ENCODE measurements at places on chromosomes 6 and 20.
A peak's percentile ranks its signal among the peaks of the same experiment; 100 is the strongest.

DNA sequence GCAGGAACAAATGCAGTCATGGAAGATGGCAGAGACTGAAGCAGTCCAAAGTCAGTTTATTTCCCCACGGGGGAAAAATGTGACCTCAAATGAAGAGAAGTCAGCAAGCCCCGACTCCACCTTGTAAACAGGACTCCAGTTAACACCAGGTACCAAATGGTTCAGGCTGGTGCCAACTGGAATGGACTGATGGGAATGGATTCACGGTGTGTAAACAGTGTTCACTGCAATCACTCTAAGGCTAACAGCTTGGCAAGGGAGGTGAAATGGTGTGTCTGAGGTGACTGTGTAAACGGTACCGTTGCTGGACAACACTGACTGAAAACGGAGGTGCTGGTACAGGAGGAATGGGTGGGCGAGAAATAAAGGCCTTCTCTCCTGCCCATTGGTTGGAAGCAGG lies 12.0 kb downstream of the PLAGL2 start:
- DNase-seq: no peak

DNA sequence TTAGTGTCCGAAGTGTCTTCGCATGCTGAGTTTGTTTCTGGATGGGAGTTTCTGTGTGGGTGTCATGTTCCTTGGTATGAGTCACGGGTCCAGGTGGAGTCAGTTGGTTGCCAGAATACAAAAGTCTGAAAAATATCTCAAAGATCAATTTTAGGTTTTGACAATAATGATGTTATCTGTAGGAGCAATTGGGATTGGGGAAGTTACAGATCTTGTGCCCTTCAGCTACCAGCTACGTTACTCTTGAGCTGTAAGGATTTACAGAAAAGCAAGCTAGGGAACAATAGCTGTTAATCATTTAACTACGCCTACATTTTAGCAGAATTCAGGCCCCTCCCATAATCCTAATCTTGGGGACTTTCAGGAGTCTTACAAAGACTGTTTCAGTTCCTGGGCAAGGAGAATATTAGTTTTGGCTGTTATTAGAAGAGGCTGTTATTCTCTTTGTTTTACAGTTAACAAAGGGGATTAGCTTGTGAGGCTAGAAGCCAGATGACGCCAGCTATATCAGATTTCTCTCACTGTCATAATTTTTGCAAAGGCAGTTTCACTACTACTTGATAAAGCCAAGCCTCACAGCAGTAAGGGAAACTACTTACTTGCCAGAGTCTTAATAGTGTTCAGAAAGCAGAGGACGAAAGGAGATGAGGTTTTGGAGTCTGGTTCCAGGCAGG lies 15.4 kb upstream of the SLC22A16 start:
- no peak for DNase-seq

- DNase-seq: no peak
Observed at GRCh38 chr20:47368301-47368700, 11.8 kb upstream of the ZMYND8 start.

DNA sequence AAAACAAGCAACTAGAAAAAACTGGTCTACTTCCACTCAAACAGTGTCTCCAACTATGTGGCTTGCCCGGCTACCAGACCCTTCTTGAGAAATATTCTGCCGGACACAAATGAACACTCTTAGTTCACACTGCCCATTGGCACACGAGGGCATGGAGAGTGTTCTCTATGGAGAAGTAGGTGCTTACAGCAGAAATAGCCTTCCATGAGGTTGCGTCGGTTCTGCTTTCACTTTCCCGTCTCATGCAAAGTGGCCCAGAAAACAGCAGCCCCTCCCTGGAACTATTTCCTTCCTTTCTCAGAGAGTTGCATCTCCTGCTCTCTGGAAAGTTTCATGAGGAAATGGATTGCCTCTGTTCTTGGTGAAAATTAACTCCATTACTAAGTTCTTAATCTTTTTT lies 9.5 kb upstream of the HLA-DOA start:
- no peak for DNase-seq

GRCh38 chr6:105510746-105511145 lies 107.9 kb upstream of the PREP start:
- DNase-seq: no peak

- DNase-seq: no peak
Observed at GRCh38 chr6:7468382-7469081, 72.9 kb upstream of the DSP start.

DNA sequence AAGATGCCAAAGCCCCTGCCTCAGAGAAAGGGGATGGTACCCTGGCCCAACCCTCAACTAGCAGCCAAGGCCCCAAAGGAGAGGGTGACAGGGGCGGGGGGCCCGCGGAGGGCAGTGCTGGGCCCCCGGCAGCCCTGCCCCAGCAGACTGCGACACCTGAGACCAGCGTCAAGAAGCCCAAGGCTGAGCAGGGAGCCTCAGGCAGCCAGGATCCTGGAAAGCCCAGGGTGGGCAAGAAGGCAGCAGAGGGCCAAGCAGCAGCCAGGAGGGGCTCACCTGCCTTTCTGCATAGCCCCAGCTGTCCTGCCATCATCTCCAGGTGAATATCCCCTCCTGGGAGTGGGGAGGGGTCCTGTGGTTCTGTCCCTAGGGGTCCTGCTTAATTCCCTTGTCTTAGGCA lies 1.1 kb downstream of the MYLK2 start:
- DNase-seq: no peak

- no peak for DNase-seq
Observed at GRCh38 chr6:112470376-112470775, 123.2 kb downstream of the RFPL4B start.

- no peak for DNase-seq
Observed at GRCh38 chr6:17871836-17872235, 115.6 kb downstream of the KIF13A start.

DNA sequence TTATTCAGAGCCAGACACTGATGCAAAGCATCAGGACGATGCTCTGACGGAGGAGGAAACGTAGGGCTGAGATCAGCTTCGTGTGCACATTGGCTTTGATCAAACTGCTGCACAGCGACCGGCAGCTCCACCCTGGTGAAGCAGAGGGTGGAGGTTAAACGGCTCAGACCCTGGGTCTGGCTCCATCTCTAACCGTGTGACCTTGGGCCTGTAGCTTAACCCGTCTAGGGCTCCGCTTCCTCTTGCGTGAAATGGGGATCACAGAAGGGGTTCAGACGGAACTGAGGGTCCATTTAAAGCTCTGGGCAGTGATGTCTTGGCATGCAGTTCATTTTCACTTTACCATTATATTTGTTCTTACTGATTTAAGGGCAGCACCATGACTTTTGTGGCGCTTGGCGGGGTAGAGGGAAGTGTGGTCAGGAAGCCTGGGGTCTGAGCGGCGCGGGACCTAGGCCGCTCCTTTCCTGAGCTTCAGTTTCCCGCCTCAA lies 644 bp downstream of the RBL1 start:
- DNase-seq: peak; percentile 35

- DNase-seq: no peak
Observed at GRCh38 chr6:130032758-130033340, 14.5 kb downstream of the L3MBTL3 start.

- no peak for DNase-seq
Observed at GRCh38 chr6:139325125-139325524, 33.3 kb upstream of the TXLNB start.

GRCh38 chr6:137700751-137701477 lies 166.1 kb upstream of the TNFAIP3 start:
- DNase-seq: no peak

- DNase-seq: peak; percentile 28
Observed at GRCh38 chr20:13996265-13996664, 949 bp downstream of the MACROD2 start.

DNA sequence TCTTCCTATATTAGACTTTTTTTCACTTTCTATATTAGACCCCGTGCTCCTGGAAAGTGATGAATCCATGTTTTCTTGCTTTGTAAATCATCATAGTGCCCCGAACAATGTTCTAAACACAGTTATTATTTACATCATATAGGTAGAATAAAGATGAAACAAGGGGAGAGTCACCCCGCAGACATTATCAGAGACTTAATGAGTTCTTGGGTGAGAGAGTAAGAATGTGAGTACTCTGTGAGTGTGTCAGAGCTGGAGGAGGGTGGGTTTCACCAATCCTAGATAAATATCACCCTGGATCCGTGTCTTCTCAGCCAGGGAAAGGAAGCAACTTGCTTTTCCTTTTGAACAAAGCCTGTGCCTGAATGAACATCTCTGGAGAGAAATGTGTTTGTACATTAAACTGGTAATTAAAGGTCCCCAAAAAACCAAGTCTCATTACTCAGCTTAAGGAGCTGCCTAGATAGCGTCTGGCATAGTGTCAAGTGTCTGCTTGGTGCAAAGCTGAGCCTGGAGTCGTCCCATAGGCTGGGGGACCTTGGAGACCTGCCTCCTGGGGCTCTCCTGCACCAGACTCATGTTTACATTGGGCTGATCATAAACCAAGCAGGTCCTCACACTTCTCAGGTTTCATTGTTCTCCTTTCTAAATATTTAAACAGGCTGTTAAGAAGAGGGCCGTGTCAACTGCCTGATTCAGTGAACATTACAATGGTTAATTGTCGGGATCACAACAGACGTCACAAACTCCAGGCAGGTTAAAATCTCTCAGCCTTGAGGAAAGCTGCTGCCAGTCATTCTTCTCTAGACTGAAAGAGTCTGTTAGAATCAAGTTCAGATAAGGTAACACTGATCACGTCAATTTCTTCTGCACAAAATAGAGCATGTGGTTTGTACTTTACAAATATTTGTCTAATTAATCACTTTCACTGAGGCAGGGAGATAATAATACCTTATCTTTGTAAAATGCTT lies 179.7 kb upstream of the MYLIP start:
- peak; percentile 74 for DNase-seq

- DNase-seq: no peak
Observed at GRCh38 chr20:37416848-37417616, 71.1 kb downstream of the SRC start.

- DNase-seq: no peak
Observed at GRCh38 chr6:165081944-165082532, 227.4 kb downstream of the C6orf118 start.

GRCh38 chr6:34104186-34104585 lies 41.7 kb downstream of the GRM4 start:
- DNase-seq: no peak

- DNase-seq: no peak
Observed at GRCh38 chr6:35469751-35470662, 1.8 kb downstream of the RPL10A start.

DNA sequence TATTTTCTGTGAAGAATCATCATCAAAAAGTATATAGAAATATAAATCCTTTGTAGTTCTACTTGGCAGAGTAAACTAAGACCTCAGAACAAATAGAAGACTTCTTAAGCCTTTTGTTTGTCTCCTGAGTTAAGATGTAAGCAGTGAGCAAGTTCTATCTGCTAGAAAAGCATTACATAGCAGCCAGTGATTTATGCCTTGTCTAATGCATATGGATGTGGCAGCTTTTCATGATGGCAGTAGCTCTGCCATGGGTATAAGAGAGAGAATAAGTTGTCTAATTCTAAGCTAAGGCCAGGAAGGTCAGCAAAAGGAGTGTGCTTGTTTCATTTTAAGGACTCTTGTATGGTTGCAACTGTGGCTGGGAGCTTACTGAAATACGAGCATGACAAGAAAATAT lies 920.2 kb downstream of the GRIK2 start:
- DNase-seq: no peak

GRCh38 chr6:101758368-101758767 lies 364.9 kb downstream of the GRIK2 start:
- DNase-seq: no peak

DNA sequence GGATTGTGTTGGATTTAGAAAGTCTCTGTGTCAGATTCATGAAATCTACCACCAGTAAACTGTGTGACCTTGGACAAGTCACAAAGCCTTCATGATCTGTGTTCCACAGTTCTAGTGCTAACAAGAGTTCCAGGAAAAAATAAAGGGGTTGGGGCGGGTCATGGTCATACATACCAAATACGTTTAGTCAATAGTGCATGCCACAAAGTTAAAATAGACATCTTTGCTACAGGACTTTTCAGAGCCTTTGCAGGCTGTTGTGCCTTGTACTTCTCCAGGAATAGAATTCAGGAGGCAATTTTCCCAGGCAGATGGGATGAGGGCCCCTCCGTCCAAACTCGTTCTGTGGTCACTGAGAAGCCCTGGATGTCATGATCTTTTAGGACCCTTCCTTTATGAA lies 127.2 kb downstream of the EYA2 start:
- no peak for DNase-seq

DNA sequence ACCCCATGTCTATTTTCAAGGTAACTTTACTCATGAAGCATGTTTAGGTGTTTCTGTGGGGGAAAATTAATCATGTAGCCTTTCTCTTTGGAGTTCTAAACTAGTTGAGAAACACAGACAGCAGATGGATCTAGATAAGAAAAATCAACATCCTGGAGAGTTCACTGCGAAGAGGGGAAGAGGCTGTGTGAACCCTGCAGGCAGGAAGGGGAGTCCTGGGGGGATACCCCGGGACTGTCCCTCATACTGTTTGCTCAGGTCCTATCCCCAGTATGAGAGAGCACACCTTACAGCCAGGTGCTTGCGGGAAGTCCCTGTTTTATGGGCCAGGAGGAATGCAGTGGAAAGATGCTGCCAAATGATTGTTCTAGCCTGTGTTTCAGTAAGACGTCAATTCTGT lies 32.7 kb downstream of the CHMP4B start:
- DNase-seq: no peak

DNA sequence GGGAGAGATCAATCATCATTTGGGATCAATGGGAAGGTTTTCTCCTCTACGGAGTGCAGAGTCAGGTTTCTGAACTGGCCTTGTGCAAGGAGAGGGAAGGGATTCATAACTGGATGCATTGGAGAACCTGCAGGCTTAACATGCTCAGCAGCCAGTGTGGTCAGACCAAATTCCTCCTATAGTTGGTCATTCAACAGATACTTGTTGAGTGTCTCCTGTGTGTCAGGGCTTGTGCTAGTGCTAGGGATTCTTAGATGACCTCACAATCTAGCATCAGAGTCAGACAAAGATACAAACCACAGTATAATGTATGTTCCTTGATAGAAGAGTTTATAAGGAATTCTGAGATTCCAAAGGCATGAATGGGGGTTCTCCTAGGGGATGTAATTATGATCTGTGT lies 23.9 kb downstream of the RALY start:
- DNase-seq: no peak

GRCh38 chr6:31586599-31587281 lies 663 bp downstream of the LST1 start:
- no peak for DNase-seq

- peak; percentile 53 for DNase-seq
Observed at GRCh38 chr20:45407067-45407745, 883 bp upstream of the DBNDD2 start.

DNA sequence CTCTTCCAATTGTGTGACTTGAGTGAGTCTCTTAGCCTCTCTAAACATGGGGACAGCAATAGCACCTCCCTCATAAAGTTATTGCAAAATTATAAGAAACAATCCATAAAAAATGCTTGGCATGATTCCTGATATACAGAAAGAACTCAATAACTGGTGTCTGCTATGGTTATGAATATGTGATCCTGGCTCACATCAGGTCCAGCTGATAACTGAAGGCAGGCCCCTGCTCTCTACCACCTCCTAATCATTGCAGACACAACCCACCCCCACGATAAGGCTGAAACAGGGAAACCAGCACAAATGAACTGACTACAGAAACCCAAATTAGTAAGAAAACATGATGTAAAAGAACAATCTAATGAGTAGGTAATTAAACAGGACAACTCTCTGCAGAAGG lies 5.4 kb downstream of the TRIM15 start:
- no peak for DNase-seq

GRCh38 chr20:23139524-23139923 lies 53.4 kb upstream of the CD93 start:
- DNase-seq: peak; percentile 89

GRCh38 chr6:45472382-45472781 lies 94.6 kb upstream of the SUPT3H start:
- no peak for DNase-seq

GRCh38 chr6:157325069-157325805 lies 1.9 kb upstream of the TMEM242 start:
- DNase-seq: no peak

GRCh38 chr6:167153521-167153959 lies 4.2 kb downstream of the GPR31 start:
- DNase-seq: no peak
